Smooth muscle cell of the brain vasculature (primary cell): ENCODE measurements at places on chromosomes 6 and 20.

DNA sequence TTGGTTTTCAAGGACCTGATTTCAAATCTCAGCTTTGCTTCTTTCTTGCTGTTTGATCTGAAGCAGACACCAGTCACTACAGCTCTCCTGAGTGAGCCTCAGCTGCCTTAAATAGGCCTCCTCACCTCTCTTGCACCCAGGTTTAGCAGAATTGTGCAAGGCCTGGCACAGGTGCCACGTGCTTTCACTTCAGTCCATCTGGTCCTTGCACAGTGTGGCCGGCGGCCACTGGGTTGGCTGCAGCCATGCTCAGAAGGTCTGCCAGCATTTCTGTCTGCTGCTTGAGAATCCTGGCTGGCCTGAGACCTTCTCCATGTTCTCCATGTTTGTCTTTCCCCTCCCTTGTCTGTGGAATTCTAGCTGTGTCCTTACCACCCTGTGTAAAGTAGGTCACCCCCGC lies 14.5 kb upstream of the DAAM2 start:
- no peak for DNase-seq

- no peak for DNase-seq
Measured at GRCh38 chr6:169700296-169700695, 1.5 kb downstream of the WDR27 start.

- DNase-seq: no peak
Measured at GRCh38 chr20:41118632-41119031, 18.7 kb upstream of the PLCG1 start.

- no peak for DNase-seq
Measured at GRCh38 chr20:3927486-3928291, 38.5 kb downstream of the PANK2 start.

DNA sequence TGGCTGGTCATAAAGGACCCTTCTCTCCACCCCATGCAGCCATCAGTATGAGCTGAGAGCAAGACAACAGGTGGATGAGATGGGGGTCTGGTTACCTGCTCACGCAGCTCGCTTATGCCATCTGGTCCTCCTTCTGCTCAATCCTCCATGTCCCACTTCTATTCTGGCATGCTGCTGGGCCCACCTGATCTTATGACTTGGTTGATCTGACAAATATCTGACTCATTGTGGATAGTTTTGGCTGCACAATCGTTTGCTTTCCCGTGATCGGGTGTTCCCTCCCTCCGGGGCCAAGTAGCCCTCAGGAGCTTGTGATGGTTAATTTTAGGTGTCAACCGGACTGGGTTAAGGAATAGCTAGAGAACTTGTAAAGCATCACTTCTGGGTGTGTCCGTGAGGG lies 26.6 kb upstream of the ELMO2 start:
- DNase-seq: no peak

- no peak for DNase-seq
Measured at GRCh38 chr6:31791324-31792089, 4.0 kb downstream of the VARS1 start.

DNA sequence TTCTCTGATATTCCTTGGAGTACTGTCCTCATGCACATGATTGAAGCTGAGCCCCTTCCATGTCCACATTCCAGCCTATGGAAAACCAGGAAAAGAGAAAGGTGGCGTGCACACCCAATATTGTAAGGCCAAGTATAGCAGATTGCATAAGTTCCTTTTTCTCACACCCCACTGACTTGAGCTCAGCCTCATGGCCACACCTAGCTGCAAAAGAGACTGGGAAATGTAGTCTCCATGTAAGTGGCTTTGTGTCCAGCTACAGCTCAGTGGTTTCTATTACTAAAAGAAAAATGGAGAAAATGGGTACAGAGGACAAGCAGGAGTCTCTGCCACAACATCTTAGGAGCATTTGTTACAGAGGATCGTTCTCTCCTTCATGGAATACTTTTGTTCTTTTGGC lies 10.8 kb upstream of the UST start:
- DNase-seq: no peak

DNA sequence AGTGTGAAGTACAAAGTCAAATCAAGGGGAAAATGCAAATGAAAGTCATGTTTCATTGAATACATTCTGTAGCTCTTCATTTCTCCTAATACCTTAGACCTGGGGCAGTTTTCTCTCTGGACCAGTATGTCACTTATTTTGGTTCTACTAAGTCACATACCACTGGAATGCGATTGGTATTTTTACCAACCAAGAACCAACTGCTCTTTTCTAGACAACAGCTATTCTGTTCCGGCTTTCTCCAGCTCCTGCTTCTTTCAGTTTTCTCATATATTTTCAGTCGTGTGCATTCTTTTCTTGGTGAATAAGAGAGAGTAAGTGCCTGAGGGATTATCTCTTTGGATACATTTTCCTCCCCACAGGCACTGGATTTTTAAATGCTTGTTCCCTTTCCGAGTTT lies 39.2 kb upstream of the SPACA1 start:
- no peak for DNase-seq

DNA sequence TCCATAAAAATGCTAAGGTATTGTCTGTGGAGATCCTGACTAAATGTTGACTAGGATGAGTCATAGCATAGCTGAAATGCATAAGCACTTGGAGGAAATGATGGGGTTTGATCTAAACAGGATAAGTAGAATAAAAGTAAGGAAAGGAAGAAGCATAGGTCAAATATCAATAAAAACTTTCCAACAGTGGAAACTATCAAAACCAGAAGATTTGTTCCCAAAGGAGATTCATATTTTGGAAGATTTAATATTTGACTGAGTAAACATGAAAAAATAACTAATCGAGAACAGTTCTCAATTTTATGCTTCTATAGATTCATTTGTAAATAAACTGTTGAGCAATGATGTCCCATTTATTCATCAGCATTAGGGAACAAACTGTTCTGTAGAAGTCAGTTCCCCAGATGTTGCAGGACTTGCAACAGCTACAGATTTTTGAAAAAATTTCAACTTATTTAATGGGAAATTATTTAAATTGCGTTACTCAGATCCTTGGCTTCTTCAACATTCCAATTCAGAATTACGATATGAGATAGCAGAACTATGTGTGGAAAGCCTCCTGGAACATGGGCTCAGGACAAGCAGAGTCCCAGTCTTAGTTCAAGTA lies 133.7 kb upstream of the TBX18 start:
- DNase-seq: peak; percentile 41

- no peak for DNase-seq
Measured at GRCh38 chr6:107061125-107062020, 33.4 kb downstream of the MTRES1 start.

DNA sequence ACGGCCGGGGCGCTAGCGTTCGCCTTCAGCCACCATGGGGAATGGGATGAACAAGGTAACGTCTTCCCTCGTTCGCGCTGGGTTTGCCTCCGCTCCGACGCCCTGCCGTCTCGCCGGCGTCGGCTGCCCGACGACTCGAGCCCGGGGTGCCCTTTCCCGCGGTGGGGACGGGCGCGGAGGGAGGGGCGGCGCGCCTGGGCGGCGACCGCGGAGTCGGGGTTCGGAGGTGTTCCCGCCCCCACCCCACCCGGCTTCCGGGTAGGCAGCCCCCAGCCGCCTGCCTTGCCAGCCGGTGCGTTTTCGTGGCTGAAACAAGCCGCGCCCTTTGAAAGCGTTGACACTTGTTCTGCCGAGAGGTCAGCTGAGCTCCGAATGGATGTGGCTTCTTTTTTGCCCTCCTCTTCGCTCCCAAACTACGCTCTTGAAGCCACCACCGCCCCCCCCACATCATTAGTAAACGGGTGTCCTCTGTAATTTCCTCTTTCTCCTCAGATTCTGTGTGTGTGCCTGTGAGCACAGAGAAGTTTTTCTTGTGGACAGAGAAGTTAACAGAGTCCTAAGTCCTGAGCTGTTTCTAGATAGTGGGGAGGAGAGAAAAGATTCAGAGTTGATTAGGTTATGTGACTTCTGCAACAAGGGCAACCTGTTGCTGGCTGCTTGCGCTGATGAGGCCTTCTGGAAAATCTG lies 362 bp downstream of the DUSP22 start:
- no peak for DNase-seq

GRCh38 chr20:5131502-5131901 lies 4.7 kb downstream of the CDS2 start:
- DNase-seq: no peak

GRCh38 chr6:133887156-133887879 lies 1.6 kb upstream of the TCF21 start:
- no peak for DNase-seq

DNA sequence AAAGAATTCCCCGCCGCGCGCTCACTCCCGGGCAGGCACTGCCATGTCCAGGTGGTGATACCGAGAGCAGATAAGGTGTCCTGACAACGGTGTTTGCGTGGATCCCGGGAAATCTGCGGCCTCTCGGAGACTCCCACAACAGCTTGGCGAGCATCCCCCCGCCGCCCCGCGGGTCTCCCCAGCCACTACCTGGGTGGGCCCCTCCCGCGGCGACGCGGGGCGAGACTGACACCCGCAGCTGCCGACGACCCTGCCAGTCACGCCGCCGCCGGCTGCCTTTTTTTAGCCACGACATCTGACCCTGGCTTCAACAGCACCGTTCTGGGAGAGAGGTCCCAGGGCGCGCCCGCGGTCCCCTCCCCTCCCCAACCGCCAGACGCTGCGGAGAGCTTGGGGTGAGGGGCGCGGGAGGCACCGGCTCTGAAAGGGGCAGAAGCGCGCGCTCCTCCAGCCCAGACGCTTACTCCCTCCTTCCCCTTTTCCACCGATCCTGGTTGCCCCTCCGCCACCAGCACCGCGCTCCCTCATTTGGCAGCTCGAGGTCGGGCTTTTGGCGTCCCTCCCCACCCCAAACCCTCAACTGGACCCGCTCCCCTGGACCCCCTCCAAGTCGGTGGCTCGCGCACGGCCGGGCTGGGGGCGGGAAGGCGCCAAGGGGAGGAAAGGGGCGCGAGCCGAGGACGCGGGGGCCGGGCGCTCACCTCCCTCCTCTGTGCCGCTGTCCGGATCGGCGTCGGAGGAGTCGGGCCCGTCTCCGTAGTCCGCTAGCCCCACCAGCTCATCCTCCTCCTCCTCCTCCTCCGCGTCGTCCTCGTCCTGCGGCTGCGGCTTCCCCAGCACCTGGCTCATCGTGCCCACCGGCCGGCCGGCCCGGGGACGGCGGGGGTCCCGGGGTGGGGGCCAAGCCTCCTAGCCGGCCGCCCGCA lies 665 bp downstream of the RRAGD start:
- DNase-seq: no peak
